Activated naive CD4-positive, alpha-beta T cell (primary cell): ENCODE measurements at places on chromosomes 2 and 18.

- no peak for DNase-seq
Measured at GRCh38 chr2:65511306-65511705, 78.9 kb upstream of the SPRED2 start.

DNA sequence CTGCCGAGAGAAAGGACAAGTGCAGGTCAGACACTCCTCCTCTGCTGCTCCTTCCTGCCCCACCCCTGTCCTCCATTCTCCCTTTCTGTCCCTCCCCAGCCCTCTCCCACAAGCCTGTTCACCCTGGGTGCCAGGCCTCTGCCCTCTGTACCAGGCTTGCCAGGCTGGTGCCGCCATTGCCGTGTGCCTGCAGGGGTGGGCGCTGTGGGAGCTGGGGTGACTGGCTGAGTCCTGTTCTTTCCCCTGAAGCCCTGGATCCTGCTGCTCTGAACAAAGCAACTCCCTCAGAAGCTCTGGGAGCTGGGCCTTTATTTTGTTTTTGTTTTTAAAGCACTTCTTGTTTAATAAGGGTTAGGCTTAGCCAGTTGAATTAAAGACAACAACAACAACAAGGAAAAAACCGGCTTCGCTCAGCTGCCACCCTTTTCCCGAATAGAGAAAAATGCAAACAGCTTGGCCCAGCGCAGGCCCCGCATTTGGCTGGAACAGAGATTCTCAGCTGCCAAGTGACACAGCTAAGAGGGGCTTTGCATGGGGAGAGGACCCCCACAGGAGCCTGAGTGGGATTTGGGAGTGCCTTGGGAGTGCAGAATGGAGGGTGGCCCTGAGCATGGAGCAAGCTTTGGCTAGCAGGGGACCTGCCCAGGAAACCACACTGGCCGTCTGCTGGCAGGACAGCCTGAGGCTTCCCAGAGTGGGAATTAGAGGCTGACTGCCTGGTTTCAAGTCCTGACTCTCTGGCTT, 9.1 kb downstream of the PCARE start:
- DNase-seq: no peak

DNA sequence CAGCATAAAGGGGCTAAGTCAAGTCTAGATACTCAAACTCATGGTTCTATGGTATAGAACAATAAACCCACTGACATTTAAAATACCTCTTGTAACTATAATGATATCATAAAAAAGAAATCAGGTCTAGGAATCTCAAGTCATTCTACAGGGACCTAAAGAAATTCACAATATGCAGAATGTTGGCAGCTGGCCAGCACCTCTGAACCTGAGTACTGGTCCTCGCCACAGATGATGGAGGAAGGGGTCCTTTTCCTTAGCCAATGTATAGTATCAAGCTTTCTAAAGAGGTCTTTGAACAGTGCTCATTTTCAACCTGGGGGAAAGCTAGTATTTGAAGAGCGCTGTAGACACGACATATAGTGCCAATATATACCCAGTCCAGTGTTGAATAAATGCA, 108.4 kb upstream of the ITGB6 start:
- no peak for DNase-seq

GRCh38 chr2:237630216-237631000, 3.0 kb downstream of the LRRFIP1 start:
- DNase-seq: no peak

DNA sequence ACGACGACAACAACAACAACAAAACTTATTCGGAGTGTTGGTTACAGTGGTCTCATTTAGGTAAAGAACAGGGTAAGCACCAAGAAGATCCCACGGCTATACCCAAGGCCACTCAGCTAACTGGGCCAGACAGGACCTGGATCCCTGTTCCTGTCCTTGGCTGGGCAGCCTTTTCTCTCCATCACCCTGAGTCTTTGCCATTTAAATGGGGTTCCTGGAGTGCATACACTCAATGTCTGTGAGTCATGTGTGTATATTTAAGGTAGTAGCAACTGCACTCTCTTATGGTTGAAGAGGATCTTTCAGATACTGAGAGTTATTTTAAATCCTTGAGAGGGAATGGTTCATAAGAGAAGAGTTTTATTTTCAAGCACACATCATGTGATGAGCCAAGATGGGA, 35.3 kb downstream of the ADCYAP1 start:
- DNase-seq: no peak

DNA sequence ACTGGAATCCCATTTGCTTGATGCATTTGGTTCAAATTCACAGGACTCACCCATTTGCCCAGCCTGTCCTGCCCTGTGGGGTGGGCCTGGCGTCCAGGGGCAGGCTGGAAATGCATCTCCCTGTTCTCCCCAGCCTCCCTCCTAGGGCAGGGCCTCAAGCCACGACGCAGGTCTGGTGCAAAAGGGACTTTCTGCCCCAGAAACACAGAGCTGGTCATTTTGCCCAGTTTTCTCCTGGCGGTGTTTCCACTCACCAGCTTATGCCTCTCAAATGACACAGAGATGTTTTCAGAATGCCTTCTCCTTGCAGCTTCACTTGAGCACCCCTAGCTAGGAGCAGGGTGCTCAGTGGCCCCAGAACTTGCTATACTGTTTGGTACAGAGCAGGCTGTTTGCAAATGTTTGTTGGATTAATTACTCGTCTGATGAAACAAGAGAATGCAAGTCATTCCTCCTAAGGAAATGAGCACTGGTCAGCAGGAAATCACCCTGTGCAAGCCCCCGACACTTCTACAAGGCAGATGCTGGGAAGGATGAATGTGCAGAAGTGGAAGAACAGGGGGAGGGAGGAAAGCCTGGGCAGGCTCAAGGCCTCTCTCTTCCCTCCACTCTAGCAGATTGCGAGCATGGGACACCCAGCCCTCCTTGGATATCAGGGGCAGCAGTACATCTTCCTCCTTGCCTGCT, 164.3 kb upstream of the APCDD1 start:
- DNase-seq: no peak

DNA sequence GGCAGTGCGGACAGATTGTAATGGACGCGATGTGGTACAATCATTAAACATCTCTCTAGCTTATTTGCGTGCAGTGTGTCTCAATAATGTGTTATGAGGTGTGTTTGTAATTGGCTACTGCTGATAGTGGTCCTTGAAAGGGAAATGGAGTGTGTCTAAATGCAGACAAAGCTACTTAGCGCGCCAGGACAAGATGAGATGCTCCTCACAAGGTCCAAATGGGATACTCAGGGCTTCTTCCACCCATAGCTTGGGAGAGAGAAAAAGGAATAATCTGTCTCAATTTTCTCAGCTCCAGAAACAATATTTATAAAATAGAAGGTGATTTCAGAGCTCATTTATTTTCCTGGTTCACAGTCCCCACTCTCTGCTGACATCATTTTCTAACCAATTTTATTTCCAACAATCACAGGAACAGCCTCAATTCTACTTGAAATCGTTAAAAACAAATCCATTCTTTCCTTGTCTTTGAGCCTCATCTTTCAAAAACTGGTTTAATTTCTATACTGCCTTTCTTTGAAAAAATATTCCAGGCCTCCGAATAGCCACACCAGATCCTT, 28.5 kb downstream of the GALNT14 start:
- no peak for DNase-seq

DNA sequence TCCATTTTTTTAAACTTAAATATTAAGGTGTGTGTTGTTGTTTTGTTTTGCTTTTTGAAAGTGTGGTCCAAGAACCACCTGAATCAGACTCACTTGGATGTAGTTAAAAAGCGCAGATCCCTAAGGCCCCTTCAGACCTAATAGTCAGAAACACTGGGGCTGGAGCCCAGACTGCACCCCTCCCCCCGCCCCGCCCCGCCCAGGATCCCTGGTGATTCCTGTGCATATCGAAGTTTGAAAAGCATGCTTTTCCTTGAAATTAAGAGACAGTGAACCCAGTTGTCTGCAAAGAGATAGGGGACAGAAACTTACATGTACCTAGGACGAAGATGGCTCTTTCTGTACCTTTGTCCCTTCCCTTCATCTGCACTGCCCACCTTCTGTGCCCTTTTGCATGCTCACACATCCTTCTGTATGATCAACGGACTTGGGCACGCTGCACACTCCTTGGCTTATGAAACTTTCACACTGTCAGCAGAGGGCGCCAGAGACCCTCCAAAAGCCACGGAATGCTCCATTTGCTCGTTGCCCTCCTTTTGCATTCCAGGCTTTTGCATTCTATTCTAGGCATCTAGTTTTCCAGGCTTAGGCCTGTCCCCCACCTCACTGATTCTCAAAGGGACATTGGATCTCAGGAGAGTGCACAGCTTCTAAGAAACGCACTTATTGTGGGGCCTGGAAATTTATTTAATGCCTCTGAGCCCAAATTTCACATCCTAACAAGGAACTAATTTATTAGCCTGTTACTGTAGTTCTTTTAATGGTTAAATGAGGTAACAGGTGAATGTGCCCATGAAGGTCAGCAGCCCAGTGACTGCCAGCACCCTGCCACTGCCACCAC, 32.8 kb upstream of the SLC14A1 start:
- DNase-seq: peak; percentile 52

GRCh38 chr2:5722236-5722635, 30.1 kb downstream of the SOX11 start:
- no peak for DNase-seq

DNA sequence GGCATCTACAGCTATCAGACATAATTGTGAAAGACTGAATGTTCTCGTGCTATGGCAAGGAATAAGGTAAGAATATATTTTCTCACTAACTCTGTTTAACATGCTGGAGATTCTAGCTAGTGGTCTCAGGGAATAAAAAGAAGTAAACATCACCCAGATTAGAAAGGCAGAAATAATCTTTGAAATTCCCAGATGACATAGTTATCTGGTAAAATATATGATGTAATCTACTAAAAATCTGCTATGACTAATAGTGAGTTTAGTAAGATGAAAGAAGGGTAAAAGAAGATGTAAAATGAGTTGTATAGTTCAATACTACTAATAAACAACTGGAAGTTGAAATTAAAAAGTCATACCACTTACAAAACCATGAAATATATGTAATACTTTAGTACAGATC, 134.2 kb downstream of the DSC3 start:
- no peak for DNase-seq

GRCh38 chr18:23337599-23338444, 115.3 kb upstream of the RIOK3 start:
- no peak for DNase-seq

DNA sequence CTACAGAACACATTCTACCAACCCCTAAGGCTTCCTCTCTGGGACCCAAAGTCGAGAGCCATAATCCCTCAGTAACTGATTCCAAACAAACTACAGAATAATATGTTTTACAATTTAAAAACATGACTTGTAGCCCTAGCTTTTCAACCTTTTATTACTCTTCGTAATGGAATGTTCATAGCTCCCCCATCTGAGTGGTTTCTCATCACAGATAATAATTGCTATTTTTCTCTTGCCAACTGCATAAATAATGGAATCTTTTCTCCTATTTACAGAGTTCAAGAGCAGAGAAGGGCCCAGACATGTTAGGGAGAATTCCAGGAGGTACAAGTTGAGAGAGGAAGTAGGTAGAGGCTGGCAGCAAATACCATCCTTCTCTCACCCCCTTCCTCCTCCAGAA, 59.9 kb upstream of the CERS6 start:
- DNase-seq: no peak

DNA sequence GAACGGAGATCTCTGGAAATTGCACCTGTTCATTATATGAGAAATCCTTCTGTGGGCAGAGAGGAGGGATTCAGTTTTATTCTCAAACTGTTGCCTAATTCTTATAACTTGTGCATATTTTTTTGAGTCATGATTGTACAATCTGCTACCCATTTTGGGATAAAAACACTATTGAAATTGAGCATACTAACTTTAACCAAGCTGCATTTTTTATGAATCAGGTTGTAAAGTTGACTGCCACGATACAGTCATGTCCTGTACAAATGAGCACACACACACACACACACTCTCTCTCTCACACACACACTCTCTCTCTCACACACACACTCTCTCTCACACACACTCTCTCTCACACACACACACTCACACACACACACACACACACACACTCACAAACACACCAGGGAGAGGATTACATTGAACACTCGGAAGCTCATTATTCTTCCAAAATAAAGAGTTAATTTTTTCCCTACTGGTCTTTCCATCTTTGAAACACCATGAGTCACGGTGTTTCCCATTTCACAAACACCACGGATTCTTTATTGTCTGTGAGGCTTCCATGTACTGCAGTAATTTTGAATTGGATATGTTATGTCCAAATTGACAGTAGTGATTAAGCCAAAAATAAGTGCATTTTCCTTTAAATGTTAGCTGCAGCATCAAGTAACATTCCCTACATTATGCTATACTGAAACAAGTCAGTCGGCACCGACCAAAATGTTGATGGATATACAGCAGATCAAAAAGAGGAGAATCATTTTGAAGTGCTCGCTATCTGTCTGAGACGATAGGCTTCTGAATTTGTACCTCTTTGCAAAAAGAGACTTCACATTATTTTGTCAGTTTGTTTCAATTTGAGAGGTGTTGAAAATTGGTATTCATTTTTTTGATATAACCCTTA, 216.9 kb downstream of the ARHGAP15 start:
- no peak for DNase-seq

GRCh38 chr2:40511661-40512213, 59.8 kb upstream of the SLC8A1 start:
- no peak for DNase-seq

GRCh38 chr2:142234741-142235140, 103.9 kb upstream of the LRP1B start:
- DNase-seq: no peak

DNA sequence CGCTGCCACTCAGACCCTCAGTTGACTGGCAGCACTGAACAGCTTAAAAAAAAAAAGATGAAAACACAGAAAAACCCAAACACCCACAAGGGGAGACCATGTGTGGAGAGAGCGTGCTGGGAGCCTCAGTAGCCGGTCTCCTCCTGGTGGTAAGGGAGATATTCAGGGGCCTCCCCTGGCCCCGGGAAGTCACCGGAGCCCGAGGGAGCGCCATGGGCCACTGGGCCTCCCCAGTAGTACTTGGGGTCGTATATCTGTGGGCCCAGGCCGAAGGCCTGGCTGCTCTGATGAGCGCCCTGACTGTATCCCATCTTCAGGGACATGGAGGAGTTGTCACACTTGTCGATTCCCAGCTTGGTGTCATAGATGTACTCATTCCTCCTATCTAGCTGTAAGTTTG, 145.7 kb upstream of the TEKT4 start:
- DNase-seq: no peak

GRCh38 chr2:150487537-150488429, at the start of gene RND3:
TSS of gene RND3 (minus strand) at chr2:150487667. CDS start at chr2:150487417, 250 bp downstream.
- no peak for DNase-seq

DNA sequence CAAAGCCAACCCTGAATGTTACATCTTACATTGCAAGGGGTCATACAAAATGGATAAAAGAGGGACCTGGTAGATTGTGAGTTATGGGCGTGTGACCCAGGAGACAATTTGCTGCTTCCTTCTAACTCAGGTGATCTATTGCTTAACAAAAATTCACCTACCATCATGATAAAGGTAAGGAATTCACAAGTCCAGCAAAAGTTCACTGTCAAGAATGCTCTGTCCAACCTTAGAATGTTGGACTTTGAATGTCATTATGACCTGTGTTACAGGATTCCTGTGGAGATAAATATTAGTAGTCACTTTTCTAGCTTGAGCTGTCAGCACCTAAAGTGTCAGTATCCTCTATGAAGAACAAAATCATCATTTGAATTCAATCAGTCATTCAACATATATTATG, 7.9 kb upstream of the KLF7 start:
- DNase-seq: no peak

GRCh38 chr2:109284826-109285225, 155.8 kb downstream of the SH3RF3 start:
- DNase-seq: no peak
